Activated effector memory CD4-positive, alpha-beta T cell treated with anti-CD3 and anti-CD28 coated beads, Interleukin-2, amount 50 U/mL, for 16 hours (primary cell): ENCODE measurements at places on chromosomes 16 and 17.

- no peak for DNase-seq
Measured at GRCh38 chr17:2083613-2084035, 28.7 kb downstream of the HIC1 start.

DNA sequence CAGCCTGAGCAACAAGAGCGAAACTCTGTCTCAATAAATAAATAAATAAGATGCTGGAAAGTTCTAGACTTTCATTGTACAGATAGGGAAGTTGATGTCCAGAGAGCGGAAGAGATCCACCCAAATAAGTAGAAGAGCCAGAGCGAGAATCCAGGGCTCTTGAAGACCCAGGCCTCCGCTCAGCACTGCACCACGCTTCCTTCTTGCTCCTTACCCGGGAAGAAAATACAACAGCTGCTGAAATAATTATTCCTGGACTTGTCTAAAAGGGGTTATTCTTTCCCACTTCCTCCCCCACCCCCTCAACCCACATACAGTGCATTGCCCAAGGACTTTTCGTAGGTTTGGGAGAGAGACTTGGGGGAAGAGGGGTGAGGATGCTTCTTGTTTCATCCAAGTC lies 26.7 kb downstream of the CDK5RAP3 start:
- DNase-seq, result no peak

- DNase-seq, result no peak
Measured at GRCh38 chr17:7563115-7563869, 1.6 kb downstream of the SENP3 start.

- DNase-seq, result no peak
Measured at GRCh38 chr16:9755081-9755480, 427.1 kb downstream of the GRIN2A start.

DNA sequence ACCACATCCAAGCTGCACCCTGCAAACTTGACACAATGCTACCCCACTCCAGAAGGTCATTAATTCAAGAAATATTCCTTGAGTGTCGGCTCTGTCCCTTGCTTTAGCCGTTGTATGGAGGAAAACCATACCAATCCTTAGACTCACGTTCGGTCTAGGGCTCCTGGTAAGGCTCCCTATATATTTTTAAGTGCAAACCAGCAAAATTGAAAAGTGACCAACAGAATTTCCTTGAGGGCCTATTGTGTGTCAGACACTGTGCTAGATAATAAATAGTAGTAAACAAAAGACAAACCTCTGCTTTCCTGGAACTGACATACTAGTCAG lies 390 bp upstream of the BBS2 start:
- no peak for DNase-seq

GRCh38 chr17:72244494-72244893 lies 123.7 kb downstream of the SOX9 start:
- DNase-seq, result no peak

GRCh38 chr17:82775001-82775823 lies 23.3 kb downstream of the TBCD start:
- DNase-seq, result peak; percentile 79

- peak; percentile 88 for DNase-seq
Measured at GRCh38 chr17:82212331-82213250, at the start of gene CCDC57. TSS of gene CCDC57 (minus strand) at chr17:82212842. CDS start at chr17:82201944, 10,898 bp downstream.

DNA sequence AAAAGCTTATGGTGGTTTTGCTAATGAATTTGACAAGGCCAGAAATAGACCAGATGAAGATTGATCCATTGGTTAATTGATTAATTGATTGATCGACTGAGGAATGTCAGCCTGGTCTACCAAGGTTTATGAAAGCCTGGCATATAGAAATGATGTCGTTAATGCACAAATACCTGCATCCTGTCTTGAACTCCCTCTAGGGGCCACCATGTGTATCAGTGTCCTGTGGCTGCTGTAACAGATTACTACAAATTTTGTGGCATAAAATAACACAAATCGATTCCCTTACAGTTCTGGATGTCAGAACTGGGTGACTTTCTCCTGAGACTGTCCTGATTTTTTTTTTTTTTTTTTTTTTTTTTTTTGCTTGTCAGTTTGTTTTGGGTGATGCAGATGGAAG lies 553.2 kb downstream of the MAF start:
- no peak for DNase-seq

GRCh38 chr16:70688246-70688742 lies 2.4 kb upstream of the MTSS2 start:
- DNase-seq, result no peak

DNA sequence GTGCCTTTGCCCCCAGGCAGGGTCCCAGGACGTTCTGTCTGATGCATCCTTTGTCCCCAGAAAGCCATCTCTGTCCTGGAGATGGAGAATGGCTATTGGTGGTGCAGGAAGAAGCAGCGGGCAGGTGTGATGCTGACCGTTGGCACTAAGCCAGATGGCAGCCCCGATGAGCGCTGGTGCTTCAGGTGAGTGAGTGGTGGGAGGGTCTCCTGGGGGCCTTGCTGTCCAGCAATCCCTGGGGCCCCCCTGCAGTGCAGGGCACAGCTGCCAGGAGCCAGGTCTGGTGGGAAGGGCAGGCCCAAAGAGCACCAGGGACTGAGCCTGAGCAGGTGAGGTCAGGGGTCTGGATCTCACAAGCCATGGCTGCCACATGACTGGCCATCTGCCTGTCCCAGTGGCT lies 18.1 kb downstream of the TRPV2 start:
- no peak for DNase-seq

DNA sequence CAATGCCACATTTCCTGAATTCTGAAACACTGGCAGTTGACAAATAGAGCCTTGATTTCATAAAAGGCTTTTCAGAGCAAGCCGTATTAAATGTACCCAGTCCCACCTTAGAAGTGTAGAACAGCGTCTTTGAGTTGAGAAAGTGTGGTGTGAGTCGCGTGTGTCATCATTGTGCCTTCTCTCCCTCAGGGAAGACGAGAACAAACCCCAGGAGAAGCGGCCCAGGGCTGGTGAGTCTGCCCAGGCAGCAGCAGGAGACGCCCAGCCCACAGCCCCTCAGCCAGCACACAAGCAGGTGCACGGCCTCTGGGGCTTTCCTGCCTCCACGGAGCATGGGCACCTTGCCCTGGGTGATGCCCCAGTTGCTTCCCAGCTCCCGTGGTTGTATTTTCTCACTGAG lies 34.0 kb downstream of the CIBAR2 start:
- no peak for DNase-seq

GRCh38 chr16:78593352-78593751 lies 493.9 kb downstream of the WWOX start:
- DNase-seq, result no peak

DNA sequence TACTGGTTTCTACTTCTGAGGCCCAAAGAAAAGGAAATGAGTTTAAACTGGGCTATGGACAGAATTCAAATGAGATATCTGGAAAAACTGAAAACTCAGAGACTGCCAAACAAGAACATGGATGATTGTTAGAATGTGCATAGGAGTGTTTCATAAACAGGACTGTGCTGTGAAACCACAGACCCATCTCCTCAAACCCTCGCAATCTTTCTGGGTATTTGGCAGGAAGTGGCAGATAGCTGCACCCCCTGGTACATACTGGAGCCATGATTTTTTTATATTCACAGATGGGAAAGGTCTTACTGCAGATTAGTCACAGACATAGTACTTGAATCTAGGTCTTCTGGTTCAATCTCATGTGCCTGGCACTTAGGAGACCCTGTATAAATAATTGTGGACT lies 145.0 kb downstream of the CCDC182 start:
- DNase-seq, result peak; percentile 72

DNA sequence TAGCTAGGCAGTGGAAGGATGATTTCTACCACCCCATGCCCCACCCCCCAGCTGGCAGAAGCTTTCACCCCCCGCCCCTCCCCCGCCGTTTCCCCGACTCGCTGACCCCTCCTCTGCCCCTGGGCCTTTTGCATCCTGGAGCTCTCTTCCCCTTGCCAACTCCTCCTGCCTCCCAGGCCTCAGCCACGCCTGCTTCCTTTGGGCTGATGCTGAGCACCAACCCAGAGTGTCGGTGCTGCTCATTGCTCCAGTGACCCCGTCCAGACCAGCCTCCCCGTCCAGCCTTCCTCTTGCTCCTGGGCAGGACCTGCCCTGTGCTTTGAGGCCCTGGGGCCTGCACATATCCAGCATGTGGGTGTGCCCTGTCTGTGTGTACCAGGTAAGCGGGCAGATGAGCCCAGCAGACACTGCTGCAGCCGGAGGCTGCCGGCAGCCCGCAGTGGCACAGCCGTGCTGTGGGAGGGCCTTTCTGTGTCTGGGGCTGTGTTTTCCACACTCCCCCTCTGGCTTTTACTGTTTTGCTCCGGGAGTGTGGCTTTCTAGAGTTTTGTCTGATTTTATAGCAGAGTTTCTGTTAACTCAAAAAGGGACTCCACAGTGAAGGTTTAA lies 72.9 kb downstream of the JPH3 start:
- no peak for DNase-seq

DNA sequence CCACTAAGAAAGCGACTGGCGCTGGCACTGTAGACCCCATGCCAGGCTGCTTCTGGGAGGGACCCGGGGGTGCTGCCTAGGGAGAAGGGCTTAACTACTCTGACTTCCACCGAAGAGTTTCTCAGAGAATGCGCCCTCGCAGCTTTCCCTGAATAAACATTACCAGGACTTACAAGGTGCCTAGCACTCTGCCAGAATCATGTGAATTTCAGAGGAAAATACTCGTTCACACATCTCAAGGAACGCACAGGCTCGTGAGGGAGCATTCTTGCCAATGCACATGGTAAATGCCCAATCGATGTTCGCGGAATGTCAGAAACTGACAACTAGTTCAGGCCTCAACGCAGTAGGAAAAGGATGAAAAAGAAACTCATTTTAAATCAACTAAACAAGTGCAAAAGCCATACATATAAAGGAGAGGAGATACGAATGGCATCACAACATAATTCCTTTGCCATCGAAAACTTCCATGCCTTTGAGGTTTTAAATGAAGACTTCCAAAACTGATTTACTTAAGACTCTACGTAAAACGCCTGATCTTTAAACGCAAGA lies 999 bp downstream of the CMC2 start:
- no peak for DNase-seq

DNA sequence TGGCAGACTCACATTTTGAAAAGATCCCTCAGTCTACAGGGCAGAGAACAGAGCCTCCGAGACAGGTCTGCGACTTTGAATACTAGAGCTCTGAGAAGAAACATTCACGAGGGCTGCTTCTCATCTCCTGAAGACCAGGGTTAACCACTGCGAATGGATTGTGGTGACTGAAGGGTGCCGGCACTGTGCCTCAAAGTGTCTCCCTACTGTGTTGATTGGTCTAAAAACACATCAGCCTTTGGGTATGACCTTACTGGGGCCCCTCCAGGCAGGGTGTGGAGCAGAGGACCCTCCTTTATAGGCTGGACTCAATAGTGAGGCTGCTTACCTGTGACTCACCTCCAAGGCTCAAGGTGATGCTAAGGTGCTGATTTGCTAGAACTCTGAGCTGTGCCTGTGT lies 2.6 kb upstream of the LGALS9 start:
- DNase-seq, result no peak

GRCh38 chr16:24009955-24010354 lies 174.2 kb downstream of the PRKCB start:
- no peak for DNase-seq
